Stimulated activated CD8-positive, alpha-beta memory T cell treated with anti-CD3 and anti-CD28 coated beads, Interleukin-7, amount 100 ng/mL, for 4 hours (primary cell): ENCODE measurements at places on chromosomes 11 and 22.

DNA sequence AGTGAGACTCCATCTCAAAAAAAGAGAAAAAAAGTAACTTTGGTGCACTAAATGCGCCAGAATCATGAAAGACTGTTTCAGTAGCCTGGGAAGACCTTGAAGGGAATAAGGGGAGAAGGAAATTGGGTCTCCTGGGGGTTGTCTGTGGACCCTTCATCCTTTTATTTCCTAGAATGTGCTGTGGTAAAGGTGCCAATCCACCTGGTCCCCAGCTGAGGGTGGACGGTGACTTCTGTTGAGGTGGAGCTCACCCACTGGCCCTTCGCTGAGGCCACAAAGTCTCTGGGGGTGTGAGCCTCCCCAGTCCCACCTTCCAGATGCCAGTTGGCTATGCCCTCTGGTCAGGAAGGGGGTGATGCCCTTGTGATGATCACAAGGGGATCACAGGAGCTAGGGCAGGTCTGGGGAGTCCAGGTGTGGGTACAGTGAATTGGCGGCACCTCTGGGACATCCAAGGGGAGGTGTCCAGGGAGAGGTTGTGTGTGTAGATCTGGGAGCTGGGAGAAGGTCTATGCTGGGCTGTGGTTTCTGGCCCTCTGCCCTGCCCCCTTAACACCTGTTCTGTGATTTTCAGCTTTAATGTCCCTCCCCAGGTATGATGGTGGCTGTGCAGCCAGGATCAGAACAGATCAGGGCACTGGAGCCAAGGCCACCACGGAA, 34.2 kb upstream of the LMO1 start:
- no peak for DNase-seq

- peak; percentile 31 for DNase-seq
Observed at GRCh38 chr11:11848891-11849746, 7.3 kb downstream of the USP47 start.

GRCh38 chr11:130916238-130916855, at the start of gene SNX19:
Gene SNX19 (minus strand): TSS chr11:130916479. CDS start chr11:130915939, 540 bp downstream.
- DNase-seq, result peak; percentile 73

DNA sequence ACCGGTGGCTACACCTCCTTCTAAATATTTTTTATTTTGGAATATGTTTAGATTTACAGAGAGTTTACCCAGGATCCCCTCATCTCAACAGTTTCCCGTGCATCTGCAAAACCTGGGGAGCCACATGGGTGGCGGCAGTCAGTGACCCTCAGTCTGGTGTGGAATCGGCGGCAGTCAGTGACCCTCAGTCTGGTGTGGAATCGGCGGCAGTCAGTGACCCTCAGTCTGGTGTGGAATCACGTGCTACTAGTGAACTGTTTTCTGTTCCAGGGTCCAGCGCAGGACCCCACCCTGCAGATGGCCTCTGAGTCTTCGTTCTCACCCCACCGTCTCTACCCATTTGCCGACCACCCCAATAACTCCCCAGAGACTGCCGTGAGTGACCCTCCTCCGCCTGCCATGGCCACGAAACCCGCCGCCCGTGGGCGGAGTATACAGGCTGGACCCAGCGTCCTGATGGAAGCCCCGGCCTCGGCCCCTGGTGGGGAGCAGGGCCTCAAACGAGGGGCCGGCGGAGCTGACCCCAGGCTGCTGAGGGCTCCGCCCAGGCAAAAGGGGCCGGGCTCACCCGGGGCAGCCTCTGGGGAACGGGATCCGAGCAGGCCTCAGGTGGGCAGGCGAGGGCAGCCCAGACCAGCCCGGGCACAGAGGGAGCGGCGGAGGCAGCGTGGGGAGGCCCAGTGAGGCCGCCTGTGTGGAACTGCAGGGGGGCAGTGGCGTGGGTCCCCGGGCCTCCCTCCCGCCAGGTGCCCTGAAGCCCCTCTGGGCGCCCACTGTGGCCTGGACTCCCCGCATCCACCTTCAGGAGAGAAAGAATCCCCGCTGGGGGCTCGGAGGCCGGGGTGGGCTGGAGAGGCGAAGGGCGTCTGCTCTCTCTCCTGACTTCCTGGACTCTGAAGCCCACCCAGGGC, 2.5 kb downstream of the IL17REL start:
- no peak for DNase-seq

GRCh38 chr11:35324183-35324886, 95.0 kb downstream of the SLC1A2 start:
- DNase-seq, result no peak

DNA sequence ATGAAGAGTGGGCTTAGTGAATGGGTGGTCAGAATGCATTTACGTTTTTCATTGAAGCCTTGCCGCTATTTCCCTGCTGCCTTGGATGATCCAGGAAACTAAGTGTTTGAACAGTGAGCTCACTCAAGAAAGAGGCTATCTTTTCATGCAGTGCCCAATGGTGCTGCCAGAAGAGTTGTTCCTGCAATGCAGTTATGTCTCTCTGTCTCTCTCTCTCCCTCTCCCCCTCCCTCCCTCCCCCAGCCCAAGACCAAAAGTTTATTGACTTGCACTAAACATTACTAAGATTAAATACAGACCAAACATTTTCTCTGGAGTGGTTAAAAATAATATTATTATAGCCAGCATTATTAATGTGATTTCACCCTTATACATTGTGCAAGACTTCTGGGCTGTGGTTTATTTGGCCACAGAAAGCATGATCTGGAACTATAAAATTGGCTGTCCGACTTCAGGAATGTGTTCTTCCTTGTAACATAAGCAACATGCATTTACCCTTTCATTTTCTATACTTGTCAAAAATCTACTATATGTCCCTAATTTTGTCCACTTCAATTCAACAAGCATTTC, 6.6 kb upstream of the FUT4 start:
- DNase-seq, result no peak

GRCh38 chr22:31036671-31037550, 44.2 kb upstream of the SMTN start:
- DNase-seq, result no peak

DNA sequence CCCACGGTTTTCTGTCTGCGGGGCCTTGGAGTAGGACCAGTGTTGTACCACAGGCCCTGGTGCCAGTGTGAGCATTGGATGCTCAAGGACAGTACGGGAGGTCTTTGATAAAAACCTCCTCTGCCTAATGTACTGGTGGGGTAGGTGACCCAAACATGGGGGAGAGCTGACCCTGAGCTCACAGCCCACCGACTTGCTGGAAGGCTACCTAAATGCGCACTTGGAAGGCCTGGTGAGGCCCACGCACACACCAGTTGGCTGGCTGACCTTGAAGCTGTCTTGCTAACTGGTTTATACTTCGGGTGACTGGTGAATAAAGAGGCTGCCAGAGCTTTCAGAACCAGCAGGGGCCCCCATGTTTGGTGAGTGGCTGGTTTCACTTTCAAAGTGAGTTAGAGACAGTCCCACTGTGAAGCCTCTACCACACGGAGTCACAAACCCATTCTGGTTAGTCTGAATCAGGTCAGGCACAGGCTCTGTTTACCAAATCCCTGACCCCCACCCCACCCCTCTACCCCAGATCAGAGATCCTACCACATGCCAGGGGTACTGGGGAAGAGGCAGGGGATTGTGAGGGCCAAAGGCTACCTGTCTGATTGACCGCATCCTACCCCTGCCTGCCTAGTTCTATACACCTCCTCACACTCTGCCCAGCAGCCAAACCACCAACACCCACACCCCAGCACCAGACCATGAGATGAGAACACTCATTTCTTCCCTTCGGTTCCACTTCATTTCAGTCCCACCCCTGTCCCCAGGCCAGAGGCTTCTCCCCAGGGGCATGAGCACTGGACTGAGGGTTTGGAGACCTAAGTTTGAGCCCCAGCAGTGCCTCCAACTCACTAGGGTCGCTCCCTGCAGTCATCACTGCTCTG, 12.7 kb upstream of the IL2RB start:
- peak; percentile 67 for DNase-seq

- DNase-seq, result no peak
Observed at GRCh38 chr11:120123946-120124345, 14.0 kb downstream of the TRIM29 start.

DNA sequence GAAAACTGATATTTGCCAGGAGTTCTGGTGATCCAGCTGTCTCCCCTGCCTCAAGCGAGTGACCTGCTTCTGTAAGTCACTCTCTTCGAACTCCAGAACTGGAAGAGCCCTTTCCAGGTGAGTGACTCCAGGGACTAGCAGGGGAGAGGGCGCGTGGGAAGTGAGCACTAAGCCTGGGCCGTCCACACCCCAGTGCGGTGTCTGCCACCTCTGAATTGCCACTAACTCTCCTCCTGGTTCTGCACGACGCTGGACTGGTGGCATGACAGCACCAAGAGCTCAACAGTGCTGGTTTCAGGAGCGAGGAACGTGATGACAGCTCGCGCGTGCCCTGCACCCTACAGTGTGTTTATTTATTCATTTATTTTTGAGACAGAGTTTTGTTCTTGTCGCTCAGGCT, 22.9 kb downstream of the KIAA0930 start:
- no peak for DNase-seq

GRCh38 chr11:9947231-9947864, 283.5 kb downstream of the SWAP70 start:
- no peak for DNase-seq

GRCh38 chr11:14446701-14447169, 52.9 kb downstream of the COPB1 start:
- no peak for DNase-seq

DNA sequence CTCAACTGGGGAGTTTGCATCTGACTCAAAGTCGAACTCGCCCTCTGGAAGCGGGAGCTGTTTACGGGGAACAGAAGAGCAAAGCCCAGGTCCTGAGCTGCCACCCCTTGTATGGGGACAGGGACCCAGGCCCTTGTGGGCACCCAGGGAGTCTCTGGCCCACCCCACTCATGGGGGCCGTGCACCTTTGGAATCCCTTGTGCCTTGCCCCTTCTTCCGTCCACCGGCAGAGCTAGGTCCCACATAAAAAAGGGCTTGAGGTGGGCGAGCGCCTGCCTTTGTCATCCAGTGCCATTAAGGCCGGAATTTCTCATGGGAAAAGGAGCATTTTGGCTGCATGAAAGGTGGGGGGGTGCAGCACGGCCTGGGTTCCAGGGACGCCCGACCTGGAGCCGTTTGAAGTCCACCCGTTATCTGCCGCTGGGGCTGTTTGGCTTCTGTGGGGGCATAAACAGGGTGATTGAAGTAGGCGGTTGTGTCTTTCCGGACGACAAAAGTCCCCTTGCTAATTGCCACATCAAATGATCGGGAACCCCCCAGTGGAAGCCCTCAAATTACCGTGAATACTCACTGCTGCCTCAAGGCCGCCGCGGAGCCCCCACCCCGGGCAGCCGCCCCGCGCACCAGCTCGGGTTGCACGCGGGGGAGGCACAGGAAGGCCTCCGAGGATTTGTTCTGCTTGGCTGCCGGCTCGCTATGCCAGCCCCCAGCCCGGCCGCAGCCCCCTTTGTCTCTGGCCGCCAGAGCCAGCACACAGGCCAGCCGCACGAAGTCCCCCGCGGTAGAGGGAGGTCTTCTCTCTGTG, 49.0 kb upstream of the FGF3 start:
- no peak for DNase-seq

- DNase-seq, result no peak
Observed at GRCh38 chr22:45775569-45776312, 104.1 kb downstream of the ATXN10 start.

GRCh38 chr11:121207485-121208115, 85.0 kb upstream of the SC5D start:
- no peak for DNase-seq

GRCh38 chr11:113392236-113392921, 4.8 kb downstream of the ANKK1 start:
- DNase-seq, result no peak

- DNase-seq, result no peak
Observed at GRCh38 chr22:49323751-49324415, 503.8 kb downstream of the BRD1 start.

GRCh38 chr11:36627006-36627405, 29.0 kb upstream of the RAG2 start:
- DNase-seq, result no peak

DNA sequence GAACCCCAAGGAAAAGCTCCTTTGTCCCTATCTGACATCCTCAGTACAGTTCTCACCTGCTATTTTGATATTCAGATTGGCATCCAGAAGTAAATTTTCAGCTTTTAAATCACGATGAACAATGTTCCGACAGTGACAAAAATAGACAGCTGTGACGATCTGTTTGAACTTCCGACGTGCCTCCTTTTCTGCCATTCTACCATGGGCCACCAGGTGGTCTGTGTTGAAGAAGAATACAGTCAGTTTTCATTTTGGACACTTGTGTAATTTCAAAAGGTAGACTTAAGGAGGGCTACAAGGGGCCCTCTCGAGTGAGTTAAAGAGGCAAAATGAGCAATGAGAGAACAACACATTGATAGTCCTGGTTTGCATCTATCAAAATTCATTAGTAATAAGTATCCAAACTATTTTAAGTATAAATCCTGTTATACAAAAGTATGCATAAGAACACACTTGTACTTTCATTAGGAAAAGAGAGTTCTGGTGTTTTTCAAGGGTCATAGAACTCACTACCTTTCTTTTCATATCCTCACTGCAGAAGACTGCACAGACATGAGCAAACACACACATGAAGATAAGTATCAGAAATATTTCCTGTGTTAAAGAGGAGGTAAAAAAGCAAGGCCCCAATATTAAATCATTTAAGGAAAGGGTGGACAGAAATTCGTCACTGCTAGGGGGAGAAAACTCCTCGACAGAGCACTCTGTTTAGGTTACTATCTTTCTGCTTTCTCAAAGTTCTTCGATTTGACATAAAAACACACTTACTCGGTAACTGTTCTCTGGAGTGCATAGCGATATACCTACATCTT, 89.9 kb upstream of the APOA1 start:
- no peak for DNase-seq

GRCh38 chr11:64339754-64340408, at the start of gene CCDC88B:
Gene CCDC88B (plus strand): TSS chr11:64340204. CDS start chr11:64340267, 63 bp downstream.
- DNase-seq, result peak; percentile 80

- DNase-seq, result no peak
Observed at GRCh38 chr11:2522631-2523255, 77.9 kb downstream of the KCNQ1 start.

DNA sequence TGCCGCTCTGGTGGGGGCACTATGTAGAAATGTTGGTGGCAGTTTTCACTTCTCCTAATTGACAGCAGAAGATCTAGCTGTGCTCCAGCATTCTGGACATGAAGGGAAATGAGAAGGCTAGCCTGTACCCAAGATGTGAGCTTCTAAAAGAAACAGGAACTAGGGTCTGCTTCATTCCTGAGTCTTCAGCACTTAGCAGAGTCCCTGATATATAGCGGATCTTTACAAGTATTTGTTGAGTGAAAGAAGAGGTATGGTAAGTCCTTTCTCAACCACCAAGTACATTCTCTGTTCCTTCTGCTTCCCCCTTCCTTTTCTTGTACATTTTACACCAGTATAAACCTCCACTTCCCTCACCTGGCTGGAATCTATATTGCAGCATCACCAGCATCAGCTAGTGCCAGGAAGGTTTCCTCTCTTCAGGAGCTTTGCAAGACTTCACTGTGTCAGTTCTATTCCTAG, 408.3 kb upstream of the CADM1 start:
- no peak for DNase-seq
